Mucosa of gallbladder (tissue), 1 donor: ENCODE measurements at places on chromosomes 16 and 17. TPM values are rescaled to one million over a fixed set of nuclear protein-coding genes. Genes with fewer than 3 reads are reported as not detected.

LPO gene
- not detected for total RNA-seq

CA4 gene
- 328 TPM for total RNA-seq

GCGR gene
- total RNA-seq, result 0.20 TPM

IRX3 gene
- total RNA-seq, result 0.43 TPM

ASGR1 gene
- total RNA-seq, result 5.0 TPM

TPSD1 gene
- 0.69 TPM for total RNA-seq

GEMIN4 gene
- total RNA-seq, result 25.1 TPM

KCNH4 gene
- 0.06 TPM for total RNA-seq

PRRT2 gene
- 20.8 TPM for total RNA-seq

ATP2A3 gene
- total RNA-seq, result 96.5 TPM

ADGRG1 gene
- total RNA-seq, result 312 TPM

PDP2 gene
- 18.6 TPM for total RNA-seq

PABPN1L gene
- total RNA-seq, result not detected

NTN1 gene
- total RNA-seq, result 33.1 TPM

TNRC6A gene
- 46.1 TPM for total RNA-seq

LDHD gene
- total RNA-seq, result 14.5 TPM

SNAI3 gene
- 1.9 TPM for total RNA-seq

PRCD gene
- 4.3 TPM for total RNA-seq

MAP3K3 gene
- total RNA-seq, result 39.5 TPM

CLEC10A gene
- 8.3 TPM for total RNA-seq

GPR179 gene
- 0.23 TPM for total RNA-seq

IRF8 gene
- total RNA-seq, result 29.6 TPM

CYGB gene
- total RNA-seq, result 14.7 TPM

SMIM36 gene
- not detected for total RNA-seq

ZPBP2 gene
- not detected for total RNA-seq

MYLK3 gene
- total RNA-seq, result 1.2 TPM

G6PC1 gene
- total RNA-seq, result 17.3 TPM

KRTAP2-3 gene
- not detected for total RNA-seq

C1QBP gene
- 78.0 TPM for total RNA-seq

KIF19 gene
- total RNA-seq, result 0.32 TPM

CHAD gene
- total RNA-seq, result 2.1 TPM

TPSG1 gene
- 1.6 TPM for total RNA-seq

CD300H gene
- total RNA-seq, result not detected

TXNDC17 gene
- total RNA-seq, result 101 TPM

WNT3 gene
- 0.52 TPM for total RNA-seq

TLCD2 gene
- total RNA-seq, result 6.5 TPM

NKIRAS2 gene
- total RNA-seq, result 31.1 TPM

CX3CL1 gene
- 19.7 TPM for total RNA-seq

TEX14 gene
- 0.32 TPM for total RNA-seq

TMED6 gene
- 1.0 TPM for total RNA-seq

TBC1D3 gene
- not detected for total RNA-seq

ZNF423 gene
- total RNA-seq, result 11.0 TPM

SYNGR3 gene
- 1.4 TPM for total RNA-seq

TSNAXIP1 gene
- 4.1 TPM for total RNA-seq

HEATR3 gene
- 17.7 TPM for total RNA-seq

SKAP1 gene
- 5.4 TPM for total RNA-seq

MSL1 gene
- total RNA-seq, result 90.9 TPM

STH gene
- total RNA-seq, result not detected

ARHGDIA gene
- total RNA-seq, result 340 TPM

HEATR9 gene
- total RNA-seq, result 0.09 TPM

TMEM100 gene
- 18.2 TPM for total RNA-seq

CES5A gene
- total RNA-seq, result 2.2 TPM

SMTNL2 gene
- total RNA-seq, result 2.4 TPM

SLFN14 gene
- not detected for total RNA-seq

C16orf82 gene
- not detected for total RNA-seq
